Kasumi-1 (cell line): ENCODE measurements at places on chromosomes 4 and X.
A peak's percentile ranks its signal among the peaks of the same experiment; 100 is the strongest.

DNA sequence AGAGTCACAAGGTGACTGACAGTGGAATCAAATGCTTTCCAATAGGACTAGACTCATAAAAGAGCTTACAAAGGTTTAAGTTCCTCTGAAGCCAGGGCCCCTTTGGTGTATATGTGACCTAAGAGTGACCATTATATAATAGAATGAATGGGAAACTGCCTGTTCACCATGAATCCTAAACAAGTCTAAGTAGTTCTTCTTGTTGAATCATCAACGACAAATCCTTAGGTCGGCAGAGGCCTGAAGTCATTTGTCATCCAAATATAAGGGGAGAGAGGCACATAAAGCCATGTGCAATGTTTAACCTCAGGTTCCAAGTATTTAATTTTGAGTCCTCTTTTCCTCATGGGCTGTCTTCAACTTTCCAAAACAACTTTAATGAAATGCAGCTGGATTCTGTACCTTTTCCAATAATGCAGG lies 122.4 kb downstream of the RASL11B start:
- no peak for DNase-seq

DNA sequence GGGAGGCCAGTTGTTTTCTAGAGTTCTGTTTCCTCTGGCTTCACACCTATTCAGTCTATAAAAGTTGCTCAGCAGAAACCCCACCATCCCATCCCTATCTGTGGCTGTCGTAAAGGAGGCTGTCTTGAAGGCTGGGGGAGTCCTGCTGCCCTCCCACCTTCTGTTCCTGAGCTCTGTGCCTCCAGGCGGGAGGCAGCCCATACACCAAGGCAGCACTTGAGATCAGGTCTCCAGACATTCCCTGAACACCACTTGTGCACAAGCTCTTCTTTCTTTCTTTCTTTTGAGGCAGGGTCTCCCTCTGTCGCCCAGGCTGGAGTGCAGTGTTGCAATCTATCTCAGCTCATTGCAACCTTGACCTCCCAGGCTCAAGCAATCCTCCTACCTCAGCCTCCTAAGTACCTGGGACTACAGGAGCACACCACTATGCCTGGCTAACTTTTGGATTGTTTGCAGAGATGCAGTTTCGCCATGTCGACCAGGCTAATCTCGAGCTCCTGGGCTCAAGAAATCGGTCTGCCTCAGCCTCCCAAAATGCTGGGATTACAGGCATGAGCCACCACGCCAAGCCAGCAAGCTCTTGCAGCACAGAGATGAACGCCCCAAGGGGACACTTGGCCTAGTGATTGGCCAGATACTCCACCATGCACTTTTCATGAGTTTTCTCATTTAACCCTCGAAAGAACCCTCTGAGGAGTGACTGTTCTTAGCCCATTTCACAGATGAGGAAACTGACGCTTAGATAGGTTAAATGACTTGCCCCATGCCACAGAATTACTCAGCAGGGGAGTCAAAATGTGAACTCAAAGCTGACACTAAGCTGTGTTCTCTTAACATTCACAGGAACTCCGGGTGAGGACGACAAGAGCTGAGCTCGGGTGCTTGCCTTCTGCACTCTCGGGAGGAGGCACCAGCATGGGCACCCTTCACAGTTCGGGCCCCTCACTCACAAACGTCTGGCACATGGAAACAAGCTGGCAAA lies 55.8 kb upstream of the ENPP6 start:
- no peak for DNase-seq

DNA sequence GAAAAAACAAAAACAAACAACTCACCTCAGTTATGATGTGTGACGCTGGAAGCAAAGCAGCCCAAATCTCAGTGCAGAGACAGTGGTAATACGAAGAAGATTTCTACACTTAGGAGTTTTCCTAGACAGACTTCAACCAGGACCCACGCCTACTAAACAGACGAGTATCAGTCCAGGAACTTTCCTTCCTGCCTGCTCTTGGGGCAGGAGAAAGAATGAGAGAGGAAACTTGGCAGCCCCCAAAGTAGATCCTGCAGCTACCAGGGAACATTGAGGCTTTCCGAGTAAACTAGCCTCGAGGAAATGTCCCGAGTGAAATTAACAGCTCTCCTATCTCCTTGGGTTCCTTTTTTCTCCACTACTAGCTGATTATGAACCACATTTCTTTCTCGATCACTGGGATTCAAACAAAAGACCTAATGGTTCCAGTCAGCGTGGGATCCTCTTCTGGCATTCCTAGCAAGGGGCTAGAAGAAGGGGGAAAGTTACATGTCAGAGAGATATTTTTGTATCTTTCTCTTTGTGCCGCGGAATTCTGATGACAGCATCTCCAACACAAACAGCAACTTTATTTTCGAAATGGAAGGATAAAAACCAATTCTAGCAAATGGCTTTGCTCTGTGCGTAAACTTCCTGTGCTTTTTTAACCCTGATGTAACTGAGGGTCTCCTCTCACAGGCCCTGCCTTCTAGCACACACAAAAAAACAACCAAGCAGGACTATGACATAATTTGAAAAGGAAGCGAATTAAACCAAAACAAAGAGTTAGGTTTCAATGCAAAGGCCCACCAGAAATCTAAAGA lies 53.2 kb downstream of the PPM1K start:
- no peak for DNase-seq

- no peak for DNase-seq
Measured at GRCh38 chr4:3221184-3221494, 27.8 kb upstream of the MSANTD1 start.

- no peak for DNase-seq
Measured at GRCh38 chr4:147482281-147482680, 1.4 kb downstream of the EDNRA start.

DNA sequence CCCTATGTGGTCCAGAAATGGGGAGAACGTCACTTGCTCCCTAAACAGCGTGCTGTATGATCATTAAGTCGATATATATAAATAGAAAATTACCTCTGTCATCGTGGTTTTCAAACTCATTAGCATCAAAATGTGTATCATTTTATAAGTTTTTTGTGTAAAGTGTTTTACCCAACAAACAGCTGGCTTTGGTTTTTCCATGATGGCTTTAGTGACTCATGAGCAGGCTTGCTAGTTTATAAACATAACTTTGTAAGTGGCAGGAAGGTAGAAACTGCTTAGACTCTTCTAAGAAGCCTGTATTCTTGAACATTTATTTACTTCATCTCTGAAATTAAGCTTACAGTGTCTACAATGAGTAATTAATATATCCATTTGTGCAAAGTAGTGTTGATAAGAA lies 108.4 kb upstream of the DIPK2B start:
- DNase-seq: no peak

- peak; percentile 95 for DNase-seq
Measured at GRCh38 chr4:113825272-113825671, 63.7 kb upstream of the CAMK2D start.

DNA sequence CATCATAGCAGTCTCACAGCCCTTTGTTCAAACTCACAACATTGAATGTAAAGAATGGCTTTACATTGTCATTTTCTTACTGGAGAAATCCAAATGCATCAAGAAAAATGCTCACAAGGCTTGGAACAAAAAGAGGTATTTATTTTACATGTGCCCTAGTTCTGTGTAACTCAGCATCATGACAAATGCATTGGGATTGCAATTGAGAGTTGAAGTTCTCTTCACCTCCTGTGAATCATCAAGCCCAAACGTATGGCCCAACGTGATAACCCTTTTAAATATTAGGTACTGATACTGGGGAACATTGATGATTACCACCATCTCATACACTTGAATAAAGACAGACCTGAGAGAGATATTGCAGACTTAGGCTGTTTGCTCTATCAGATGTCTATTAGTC lies 61.6 kb downstream of the GASK1B start:
- DNase-seq: no peak

GRCh38 chr4:73922766-73923630 lies 53.8 kb downstream of the CXCL1 start:
- DNase-seq: peak; percentile 59

DNA sequence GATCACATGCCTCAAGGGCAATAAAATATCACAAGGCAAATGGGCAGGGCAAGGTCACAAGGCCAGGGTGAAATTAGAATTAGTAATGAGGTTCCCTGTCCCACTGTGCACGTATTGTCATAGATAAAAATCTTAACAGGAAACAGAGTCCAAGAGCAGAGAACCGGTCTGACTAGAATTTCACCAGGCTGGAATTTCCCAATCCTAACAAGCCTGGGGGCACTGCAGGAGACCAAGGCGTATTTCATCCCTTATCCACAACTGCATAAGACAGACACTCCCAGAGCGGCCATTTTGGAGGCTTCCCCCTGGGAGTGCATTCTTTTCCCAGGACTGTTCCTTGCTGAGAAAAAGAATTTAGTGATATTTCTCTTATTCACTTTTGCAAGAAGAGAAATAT lies 25.9 kb upstream of the PRDM5 start:
- no peak for DNase-seq

- no peak for DNase-seq
Measured at GRCh38 chr4:112038861-112039260, 106.4 kb upstream of the FAM241A start.

DNA sequence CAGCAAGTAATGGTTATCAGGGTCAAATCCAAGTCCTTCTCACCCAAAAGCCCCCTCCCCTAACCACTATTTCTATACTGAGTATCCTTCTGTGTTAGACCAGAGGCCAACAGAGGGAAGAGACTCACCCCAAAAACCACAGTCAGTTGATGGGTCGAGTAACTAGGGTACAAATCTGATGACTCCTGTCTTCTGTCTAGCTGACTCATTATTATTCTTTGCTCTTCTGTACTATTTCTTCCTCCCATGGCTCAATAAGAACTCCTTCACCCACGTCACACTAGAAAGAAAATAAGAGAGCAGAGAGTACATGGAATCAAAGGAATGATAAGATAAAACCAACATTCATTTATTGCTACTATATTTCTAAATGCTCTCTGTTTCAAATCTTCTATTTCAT lies 2.0 kb downstream of the RAB40A start:
- no peak for DNase-seq

- no peak for DNase-seq
Measured at GRCh38 chr4:48462363-48462762, 20.8 kb upstream of the SLC10A4 start.

DNA sequence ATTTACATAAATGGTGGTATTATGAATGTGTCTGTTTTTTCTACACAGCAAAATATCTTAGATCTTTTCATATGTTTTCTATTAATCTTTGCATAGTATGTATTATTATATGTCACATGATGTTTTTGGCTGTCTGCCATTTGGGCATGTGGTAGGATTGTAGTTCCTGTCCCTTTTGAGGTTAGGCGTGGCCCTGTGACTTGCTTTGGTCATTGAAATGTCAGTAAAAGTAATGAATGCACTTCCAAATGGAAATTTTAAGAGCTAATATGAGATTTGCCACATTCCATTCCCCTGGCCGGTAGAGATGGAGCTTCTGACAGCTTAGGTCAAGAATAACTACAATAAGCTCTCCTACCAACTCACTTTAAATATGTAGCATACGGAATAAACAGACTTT lies 45.1 kb downstream of the JADE3 start:
- no peak for DNase-seq

DNA sequence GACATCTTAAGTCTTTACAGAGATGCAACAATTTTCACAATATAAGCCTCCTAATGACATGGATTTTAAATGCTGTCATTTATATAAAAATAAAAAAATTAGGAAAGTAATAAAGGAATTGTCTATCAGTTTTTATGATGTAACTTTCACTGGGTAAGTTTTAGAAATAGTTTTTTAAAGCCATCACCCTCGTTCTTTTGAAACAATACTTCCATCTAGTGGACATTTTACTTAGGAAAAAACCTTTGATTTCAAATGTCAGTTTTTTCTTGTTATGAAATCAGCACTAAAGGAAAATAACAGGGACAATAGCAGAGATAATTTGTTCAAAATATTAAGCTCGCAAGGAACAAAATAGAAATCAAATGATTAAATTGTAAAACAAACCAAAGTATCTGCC lies 24.3 kb upstream of the NDNF start:
- peak; percentile 84 for DNase-seq

DNA sequence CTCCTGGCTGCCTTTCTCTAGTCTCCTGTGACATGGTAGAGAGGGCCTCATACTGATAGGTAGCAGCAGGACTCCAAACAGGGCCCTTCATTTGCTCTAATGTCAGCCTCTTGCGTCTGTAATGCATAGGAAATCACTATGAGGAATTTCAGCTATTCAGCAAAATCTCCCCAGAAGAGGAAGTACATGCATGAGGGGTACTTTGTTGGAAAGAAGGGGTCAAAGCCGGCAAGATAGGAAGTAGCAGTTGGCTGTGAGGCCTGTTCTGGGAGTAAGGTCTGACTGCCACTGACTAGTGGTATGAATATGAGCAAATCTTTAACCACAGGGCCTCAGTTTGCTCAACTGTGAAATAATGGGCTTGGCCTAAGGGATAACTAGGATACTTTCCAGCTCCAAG lies 283.2 kb downstream of the ARHGAP10 start:
- DNase-seq: peak; percentile 96

- no peak for DNase-seq
Measured at GRCh38 chr4:5101571-5101970, 50.3 kb downstream of the STK32B start.

- DNase-seq: no peak
Measured at GRCh38 chrX:12021698-12022097, 116.6 kb upstream of the FRMPD4 start.

- no peak for DNase-seq
Measured at GRCh38 chr4:105930698-105931097, 35.4 kb downstream of the NPNT start.

DNA sequence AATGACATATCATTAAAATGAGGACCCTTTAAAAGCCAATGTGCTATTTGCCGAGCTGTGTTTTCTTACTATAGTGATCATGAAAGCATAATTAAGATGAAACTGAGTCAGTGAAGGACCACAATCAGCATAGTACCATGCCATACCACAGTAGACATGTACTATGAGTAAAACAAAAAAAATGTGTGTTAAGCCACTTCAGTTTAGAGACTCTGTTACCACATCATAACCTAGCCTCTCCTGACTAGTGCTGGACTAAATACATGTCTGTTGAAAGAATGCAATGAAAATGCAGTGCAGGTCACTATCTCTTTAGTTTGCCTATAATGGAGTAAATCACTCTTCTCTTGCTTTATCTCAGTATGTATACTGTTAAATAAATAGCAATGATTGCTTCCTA lies 12.3 kb upstream of the DDX53 start:
- no peak for DNase-seq

DNA sequence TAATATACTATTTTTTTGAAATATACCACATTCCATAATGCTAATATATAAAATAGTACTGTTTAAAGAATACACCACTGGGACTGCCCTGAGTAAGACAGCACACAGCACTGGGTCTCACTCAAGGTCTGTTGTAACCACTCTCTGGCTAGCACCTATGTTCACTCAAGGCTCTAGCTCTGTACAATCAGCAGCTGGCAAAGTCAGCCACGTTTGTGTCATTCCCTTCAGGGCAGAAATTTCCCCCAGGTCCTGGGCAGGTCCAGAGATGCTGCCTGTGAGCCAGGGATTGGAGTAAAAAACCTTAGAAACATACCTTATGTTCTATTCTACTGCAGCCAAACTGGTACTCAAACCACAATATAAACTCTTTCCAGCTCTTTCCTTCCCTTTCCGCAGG lies 1160.2 kb upstream of the ADGRL3 start:
- no peak for DNase-seq
